Stimulated activated CD8-positive, alpha-beta memory T cell treated with anti-CD3 and anti-CD28 coated beads, Interleukin-4, amount 100 ng/mL, for 1 hour (primary cell): ENCODE measurements at places on chromosomes 12 and 14.

GRCh38 chr14:44453433-44454171 is 53.5 kb downstream of the FSCB start:
- DNase-seq: no peak

GRCh38 chr12:95766356-95767019 is 24.1 kb downstream of the NTN4 start:
- DNase-seq: no peak

DNA sequence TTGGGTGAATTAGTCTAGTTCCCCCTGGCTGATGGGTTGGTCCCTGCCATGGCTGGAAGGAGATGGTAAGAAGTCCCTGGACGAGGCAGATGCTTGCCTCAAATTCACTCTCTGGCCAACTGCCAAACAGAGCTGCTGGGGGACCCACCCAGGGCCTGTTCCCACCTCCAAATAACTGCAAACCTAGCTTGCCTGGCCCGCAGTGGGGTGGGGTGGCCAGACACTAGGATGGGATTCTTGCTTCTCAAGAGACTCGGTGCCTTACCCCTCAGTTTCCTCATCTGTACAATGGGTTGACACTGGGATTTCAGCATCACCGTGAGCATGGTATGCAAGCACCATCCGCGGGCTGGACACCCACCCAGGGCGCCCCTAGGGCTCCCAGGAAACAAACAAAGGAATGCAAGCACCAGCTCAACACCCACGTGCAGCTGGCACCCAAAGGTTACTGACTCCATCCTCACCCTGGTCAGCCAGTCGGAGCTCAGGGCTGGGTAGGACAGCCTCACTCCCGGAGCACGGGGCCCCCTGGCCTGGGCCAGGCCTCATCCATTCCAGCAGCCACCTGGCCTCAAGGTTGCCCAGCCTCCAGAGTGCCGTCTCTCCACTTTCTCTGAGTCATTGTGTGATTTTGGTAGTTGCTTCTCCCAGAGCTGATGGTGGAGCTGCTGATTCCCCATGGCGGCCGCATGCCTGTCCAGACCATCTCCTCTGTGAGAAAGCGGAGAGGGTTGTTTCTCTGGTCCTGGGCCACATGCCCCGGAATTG is 205.2 kb upstream of the RTL1 start:
- DNase-seq: no peak

DNA sequence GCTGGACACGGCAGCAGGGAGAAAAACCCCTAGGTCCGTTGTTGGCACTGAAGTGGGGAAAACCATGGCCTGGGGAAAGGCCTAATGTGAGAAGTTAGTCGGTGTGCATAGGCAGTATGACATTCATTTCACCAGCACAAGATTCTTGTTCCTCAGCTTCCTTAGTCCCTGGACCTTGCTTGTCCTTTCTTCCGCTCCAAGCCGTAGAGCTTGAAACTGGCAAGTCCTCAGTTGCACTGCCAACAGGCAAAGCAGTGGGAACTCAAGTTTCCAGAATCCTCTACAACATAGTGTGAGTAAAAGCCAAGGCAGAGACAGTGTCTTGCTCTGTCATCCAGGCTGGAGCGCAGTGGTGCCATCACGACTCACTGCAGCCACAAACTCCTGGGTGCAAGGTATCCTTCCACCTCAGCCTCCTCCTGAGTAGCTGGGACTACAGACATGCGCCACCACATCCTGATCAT is 138.5 kb upstream of the AMIGO2 start:
- no peak for DNase-seq

DNA sequence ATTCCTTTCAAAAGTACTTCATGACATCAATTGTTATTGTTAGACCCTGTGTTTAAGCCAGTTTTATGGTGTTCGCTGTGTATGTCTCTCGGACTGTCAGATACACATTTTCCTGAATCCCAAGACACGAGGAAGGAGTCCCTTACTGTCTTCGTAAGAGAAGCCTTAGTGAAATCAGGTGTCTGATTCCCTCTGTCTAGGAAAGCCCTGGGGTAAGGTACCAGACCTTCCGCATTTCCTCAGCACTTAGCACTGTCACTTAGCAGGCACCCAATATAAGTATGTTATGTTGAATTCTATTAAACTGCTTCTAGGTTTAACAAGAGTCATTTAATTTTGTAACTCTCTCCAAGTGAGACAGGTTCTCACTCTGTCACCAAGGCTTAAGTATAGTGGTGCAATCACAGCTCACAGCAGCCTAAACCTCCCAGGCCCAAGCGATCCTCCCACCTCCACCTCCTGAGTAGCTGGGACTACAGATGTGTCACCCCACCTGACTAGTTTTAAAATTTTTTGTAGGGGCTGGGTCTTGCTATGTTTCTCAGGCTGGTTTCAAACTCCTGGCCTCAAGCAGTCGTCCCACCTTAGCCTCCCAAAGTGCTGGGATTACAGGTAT is 111.0 kb downstream of the BBS10 start:
- DNase-seq: no peak

DNA sequence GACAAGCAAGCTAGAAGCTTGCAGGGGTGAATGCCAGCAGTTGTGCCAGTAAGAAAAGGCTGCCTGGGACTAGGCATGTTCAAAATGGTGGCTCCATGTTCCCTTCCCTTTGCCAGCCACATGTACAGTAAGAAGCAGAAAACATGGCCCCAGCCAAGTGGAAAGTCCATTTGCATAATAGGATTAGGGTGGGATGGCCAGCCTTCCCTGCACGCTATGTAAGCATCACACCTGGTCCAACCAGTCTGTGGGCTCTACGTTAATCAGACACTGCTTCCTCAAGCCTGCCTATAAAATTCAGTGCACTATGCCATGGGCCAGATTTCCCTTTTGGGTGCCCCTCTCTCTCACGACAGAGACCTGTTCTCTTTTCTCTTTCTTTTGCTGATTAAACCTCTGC is 288.4 kb downstream of the GXYLT1 start:
- DNase-seq: no peak

- DNase-seq: no peak
Measured at GRCh38 chr12:89206390-89206789, 145.9 kb downstream of the DUSP6 start.

DNA sequence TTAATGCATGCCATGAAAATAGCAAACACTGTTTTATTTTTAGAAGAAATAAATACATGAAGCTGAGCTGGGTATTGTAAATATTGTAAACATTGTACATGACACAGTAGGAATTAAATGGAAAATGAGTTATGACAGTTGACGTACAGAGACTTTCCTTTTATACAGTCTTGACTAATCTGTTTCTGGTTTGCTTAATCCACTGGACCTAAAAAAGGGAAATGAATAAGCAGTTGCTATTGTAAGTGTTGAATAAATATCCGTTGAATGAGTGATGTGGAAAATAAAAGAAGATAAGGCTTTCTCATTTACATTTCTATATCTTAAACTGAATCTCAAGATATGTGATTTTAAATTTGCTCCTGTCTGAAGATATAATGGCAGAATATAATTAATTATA is 15.0 kb downstream of the PMCH start:
- DNase-seq: no peak
